ENCODE measurements at places on chromosomes 4 and X.

DNA sequence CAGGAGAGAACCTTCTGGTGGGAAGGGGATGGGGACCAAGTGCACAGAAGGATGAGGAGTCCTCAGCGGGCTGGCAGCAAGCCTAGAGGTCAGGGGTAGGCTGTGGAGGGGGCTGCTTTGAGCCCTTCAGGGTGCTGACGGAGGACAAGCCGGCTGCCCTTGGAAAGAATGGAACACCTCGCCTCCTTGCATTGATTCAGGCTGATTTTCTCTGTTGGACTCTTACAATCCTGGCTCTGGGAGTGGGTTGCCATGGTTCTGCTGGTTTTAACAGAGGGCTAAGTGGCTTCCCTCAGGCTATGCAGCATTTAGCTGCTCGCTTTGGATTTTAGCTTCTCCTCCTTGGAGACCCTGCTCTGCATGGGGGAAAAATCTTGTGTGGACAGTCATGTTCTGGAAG is 49.4 kb upstream of the CHRNA9 start:
- DNase-seq = no peak

- DNase-seq = no peak
These were observed 82.1 kb downstream of the FIP1L1 start for GRCh38 chr4:53459548-53459947.

DNA sequence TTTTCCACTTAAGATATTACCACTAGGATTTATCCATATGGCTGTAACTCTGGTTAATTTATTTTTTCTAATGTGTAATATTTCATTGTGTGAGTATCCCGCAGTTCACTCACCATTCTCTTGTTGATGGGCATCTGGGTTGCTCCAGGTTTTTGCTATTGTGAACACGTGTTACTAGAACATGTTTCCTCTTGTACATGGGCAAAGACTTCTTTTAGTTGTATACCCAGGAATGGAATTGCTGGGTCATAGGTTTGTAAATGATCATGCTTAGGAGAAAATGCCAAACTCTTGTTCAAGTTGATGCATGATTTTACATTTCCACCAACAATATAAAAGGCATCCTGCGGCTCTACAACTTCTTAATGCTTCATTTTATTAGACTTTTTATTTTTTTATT is 26.8 kb downstream of the SYNPO2 start:
- DNase-seq = no peak

DNA sequence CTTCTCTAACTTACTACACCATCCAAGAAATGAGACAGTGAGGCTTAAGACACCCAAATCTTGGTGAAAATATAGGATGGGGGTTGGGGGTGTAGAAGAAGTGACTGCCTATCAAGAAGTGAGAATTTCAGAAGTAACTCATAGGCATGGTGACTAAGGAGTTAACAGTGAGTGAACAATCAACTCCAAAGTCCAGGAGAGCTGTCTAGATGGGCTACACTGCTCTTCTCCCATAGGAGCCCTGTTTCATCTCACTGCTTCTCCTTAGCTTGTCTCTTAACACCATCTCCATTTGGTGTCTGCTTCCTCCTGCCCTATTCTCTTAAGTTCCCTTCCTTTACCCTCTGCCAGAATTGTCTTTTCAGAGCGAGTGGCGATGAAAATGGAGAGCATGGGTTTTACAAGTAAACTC is 22.7 kb downstream of the FABP2 start:
- no peak for DNase-seq

GRCh38 chr4:168844353-168845049 is 165.6 kb downstream of the CBR4 start:
- DNase-seq = no peak

- no peak for DNase-seq
These were observed 46.1 kb upstream of the HCCS start for GRCh38 chrX:11064851-11065600.

- DNase-seq = no peak
These were observed 40.7 kb upstream of the MBTPS2 start for GRCh38 chrX:21798677-21799219.

GRCh38 chr4:176054942-176055341 is 10.7 kb upstream of the WDR17 start:
- no peak for DNase-seq

DNA sequence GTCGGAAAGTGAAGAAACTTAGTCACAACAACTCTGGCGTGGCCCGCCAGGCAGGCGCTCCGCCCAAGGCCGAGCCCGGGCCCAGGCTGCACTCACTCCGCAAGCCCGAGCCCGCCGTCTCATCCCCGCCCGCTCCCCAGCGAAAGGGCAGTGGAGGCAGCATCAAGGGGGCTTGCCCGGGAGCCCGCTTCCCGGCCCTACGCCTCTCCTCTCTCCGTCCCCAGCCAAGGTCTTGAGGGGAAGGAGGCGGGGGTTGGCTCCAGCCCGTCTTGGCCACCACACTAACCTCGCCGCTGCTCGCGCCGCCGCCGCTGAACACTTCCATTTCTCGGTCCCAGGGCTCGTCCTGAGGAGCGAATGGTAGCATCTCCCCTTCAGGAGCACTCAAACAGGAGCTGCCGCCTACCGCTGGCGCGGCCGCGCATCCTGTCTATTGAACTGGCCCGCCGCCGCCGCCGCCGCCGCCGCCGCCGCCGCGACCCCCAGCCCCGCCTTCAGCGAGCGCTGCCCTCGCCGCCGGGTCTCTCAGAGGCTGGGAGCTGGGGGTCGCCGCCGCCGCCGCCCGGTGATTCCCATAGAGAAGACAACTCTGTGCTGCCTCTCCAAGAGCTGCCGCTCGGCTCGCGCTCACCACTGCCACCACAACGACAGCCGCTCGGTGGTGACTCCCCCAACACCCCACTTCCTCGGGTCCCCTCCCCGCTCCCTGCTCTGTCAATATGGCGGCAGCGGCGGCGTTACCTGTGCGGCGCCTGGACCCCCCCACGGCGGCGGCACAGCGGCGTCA is at the start of gene RPS6KA6:
RPS6KA6 (minus strand) TSS at position 667 of the 787 bp plus-strand sequence; CDS start at position 367, 300 bp downstream.
- DNase-seq = no peak

Measured in activated naive CD8-positive, alpha-beta T cell treated with anti-CD3 and anti-CD28 coated beads, Interleukin-2, amount 50 U/mL, for 16 hours (primary cell).